Fibroblast of skin of abdomen (primary cell): ENCODE measurements at places on chromosomes 5 and 9.

- DNase-seq: no peak
Observed at GRCh38 chr9:135874859-135875258, 32.5 kb downstream of the CAMSAP1 start.

GRCh38 chr5:169280286-169280685 is 20.7 kb downstream of the SLIT3 start:
- no peak for DNase-seq

GRCh38 chr5:92207151-92207550 is 824.0 kb upstream of the ARRDC3 start:
- DNase-seq: no peak

DNA sequence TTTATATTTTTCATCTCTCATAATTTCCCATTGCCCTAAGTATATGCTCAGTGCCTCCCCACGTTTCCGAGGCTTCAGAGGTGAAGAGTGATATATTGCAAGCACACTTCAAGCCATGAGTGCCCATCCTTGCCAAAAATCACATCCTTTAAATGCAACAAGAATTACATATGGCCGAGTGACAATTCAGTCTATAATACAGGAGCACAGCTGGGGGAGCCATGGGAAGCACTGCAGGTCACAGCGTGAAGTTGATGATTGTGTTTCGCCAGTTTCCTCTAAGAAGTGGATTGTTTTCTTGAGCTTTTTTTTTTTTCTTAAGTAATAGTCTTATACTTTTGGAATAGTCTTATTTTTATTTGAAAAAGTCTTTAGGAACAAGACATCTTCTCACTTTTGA is 61.1 kb downstream of the MTRR start:
- no peak for DNase-seq

DNA sequence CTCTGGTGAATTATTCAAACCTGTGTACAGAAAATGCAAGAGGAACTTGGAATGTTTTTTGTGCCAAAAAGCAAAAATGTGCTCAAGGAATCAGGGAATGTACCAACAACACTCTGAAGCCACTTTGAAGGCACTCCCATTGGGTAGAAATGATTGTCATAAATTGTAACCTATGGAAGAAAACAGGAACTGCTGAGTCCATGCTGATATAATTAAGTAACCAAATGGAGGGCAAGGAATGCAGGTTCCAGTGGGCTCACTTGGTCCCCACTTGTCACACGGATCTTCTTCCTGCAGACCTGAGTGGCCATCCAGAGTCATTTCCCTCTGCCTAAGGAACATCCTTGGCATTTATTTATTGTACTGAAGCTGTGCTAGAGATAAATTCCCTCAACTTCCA is 2.9 kb upstream of the LCN6 start:
- DNase-seq: no peak

GRCh38 chr5:149001162-149001561 is 61.7 kb downstream of the SH3TC2 start:
- DNase-seq: no peak

GRCh38 chr5:10401498-10401897 is 40.2 kb upstream of the ROPN1L start:
- DNase-seq: no peak

- no peak for DNase-seq
Observed at GRCh38 chr5:109141222-109142200, 268.3 kb downstream of the PJA2 start.

DNA sequence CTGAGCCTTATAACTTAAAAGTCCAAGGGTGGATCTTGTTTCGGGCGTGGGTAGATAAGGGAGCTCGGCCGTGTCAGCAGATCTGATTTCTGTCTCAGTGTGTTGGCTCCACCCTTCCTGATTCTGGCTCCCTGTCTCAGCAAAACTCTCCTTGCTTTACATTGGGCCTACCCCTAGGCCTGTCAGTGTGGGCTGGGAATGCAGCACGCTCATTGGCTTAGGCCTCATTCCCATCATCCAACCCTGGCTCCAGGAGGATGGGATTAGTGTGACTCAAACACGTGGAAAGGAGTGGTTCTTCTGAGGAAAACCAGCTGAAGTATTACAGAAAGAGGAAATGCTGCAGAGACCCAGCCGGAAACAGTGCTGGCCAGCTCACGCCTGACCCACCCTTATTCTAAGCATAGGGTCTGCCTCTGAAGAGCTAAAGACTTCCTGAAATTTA is 59.9 kb downstream of the ZFAND5 start:
- DNase-seq: peak; percentile 73

DNA sequence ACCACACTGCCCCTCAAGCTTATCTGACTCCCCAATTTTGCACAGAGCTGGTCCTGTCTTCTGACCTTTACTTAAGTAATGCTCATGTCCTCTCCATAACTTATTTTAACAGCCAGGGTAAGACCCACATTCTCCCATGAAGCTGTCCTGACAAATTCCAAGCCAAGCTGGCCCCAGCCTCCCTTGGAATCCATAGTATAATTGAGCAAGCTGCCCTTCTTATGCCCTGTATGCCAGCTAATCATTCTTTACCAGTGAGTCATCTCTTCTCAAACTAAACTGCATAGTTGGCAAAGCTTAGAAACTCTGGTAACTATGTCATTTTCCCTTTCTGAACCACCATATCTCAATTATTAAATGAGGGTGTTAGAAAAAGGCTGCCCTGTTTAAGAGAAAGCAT is 92.4 kb downstream of the NFIB start:
- DNase-seq: peak; percentile 60

GRCh38 chr9:36023260-36024048 is 13.3 kb upstream of the RECK start:
- DNase-seq: peak; percentile 66

GRCh38 chr5:177367323-177367848 is 9.7 kb downstream of the RGS14 start:
- no peak for DNase-seq

DNA sequence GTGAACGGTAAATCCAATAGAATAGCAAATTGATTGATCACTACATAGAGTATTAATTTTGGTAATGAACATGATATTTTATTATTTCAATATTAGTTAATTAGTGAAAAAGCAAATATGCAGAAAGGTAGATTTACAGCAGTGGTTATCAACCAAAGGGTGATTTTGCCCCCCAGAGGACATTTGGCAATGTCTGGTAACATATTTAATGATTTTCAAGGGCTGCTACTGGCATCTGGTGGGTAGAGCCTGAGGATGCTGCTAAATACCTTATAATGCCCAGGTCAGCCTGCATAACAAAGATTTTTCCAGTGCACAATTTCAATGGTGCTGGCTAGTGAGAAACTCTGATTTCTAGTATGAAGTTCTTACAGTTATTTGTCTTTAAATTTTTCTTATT is 1313.7 kb downstream of the PTPRD start:
- no peak for DNase-seq

DNA sequence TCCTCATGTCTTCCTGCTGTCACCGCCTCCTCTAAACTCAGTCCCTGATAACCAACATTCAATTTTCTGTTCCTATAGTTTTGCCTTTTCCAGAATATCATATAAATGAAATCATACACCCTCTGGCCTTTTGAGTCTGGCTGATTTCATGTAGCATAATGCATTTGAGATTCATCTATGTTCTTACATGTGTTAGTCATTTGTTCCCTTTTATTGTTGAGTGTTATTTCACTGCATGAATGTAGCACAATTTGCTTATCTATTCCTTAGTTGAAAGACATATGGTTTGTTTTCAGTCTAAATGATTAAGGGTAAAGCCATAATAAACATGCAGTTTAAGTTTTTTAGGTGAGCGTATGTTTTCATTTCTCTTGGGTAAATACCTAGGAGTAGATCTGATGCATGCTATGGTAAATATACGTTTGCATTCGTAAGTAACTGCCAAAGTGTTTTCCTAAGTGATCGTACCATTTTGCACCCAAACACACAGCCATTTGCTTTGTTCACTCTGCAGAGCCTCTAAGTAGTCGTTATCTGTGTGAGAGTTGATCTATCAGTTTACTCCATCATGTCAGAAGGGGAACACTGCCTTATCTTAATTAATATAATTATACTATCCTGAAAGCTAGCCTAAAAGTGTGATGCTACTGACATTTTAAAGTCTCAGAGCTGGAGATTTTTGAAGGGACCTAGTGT is 460.8 kb downstream of the DMAC1 start:
- no peak for DNase-seq

- no peak for DNase-seq
Observed at GRCh38 chr5:114665551-114665950, 303.7 kb downstream of the KCNN2 start.

DNA sequence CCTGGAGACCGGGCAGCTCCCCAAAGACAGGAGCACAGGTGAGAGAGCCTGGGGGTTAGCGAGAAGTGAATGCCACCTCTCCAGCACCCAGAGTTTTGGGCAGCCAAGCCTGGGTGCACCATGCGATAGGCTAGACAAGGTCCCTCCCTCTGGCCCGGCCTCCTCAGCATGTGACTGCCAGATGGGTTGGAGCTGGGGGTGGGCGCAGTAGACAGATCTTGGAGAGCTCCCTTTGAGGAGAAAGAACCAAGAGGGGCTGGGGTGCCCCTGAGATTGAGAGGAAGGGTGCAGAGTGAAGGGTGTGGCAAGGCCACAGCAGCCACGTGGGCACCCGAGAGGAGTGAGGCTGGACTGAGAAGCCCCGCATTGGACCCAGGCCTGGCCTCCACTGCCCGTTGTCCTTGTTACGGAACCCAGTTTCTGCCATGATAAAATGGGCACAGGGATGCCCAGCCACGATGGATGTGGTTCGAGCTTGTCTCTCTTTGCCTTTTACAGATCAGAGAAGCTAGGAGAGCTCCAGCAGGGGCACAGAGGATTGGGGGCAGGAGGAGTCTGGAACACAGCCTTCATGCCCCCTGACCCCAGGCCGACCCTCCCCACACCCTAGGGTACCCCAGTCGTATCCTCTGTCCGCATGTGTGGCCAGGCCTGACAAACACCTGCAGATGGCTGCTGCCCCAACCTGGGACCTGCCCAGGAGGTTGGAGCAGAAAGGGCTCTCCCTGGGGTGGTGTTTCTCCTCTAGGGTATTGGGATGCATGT is 1.4 kb downstream of the TMEM141 start:
- DNase-seq: no peak

- DNase-seq: no peak
Observed at GRCh38 chr5:160629003-160629402, 207.3 kb downstream of the PTTG1 start.

DNA sequence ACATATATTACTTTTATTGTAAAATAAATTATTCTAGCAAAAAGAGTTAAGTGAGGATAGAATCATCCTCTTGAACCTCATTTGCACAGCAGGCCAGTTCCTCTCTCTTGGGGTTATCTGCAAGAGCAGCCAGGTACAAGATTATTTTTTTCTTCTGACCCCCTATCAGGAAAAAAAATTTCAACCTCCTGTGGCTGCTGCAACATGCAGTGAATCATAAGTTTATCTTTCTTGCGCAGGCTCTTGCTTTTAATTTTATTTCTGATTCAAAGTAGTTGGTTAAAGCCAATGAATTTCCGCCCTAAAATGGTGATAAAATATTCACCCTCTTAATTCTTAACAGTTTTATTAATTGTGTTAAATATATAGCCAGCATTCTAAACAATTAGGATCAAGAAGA is 69.7 kb upstream of the PPP3R2 start:
- DNase-seq: no peak

GRCh38 chr5:61687371-61687770 is 355.3 kb downstream of the ZSWIM6 start:
- DNase-seq: no peak

- no peak for DNase-seq
Observed at GRCh38 chr9:101065930-101066329, 37.4 kb downstream of the PLPPR1 start.

GRCh38 chr9:18604767-18605730 is 131.1 kb downstream of the ADAMTSL1 start:
- no peak for DNase-seq

DNA sequence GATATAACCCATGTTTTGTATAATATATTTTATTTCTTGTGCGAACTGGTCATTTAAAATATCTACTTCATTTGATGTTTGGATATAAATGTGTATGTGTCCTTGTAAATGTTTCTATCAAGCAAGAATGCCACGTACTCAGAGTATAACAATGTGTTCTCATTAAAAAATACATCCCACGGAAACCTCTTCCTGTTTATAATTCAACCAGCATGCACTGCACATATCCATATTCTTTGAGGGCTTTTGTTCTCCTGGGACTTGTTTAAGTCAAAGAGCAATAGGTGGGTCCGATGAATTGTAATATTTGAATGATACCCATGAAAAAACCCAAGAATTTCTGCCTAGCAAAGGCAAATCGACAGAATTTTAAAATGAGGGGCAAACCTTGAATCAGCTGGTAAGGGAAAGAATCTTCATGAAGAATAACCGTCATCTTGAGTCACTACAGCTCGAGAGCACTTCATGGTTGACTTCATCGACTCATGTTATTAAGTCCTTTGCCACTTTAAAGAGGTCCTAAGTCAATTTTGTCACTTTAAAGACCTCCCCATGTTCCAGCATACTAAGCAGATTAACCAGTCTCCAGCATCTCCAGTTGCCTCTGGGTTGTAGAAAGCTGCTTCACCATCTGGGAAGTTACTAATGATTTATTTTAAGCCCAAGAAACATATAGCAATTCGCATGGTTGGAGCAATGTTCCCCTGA is 80.6 kb downstream of the NPR3 start:
- peak; percentile 62 for DNase-seq

- no peak for DNase-seq
Observed at GRCh38 chr9:125757834-125758233, 10.7 kb downstream of the PBX3 start.

GRCh38 chr9:1051210-1051583 is 1.0 kb downstream of the DMRT2 start:
- DNase-seq: no peak

- no peak for DNase-seq
Observed at GRCh38 chr9:100056561-100056960, 42.2 kb downstream of the ERP44 start.

DNA sequence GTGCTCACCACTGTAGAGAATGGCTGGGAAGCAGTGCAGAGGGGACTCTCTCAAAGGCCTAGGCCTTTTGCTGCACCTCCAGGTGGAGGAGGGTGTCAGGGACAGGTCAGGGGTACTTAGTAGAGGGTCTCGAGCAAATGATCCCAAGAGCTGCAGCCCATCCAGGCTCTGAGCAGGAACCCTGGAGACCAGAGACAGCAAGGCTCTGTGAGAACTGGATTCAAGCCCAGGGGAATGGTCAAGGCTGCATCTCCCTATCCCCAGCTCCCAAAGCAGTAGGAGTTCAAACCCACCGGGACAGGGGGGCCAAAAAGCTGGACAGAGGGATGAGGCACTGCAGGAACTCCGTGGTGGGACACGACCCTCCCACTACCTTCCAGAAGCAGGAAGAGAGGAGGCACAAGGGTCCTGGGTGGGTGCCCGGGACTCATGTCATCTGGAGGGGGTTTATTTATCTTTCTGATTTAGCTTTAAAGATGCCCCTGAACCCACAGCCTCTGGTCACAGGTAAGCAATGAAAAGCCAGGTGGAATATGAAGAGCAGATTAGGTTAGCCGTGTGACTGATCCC is 124.8 kb downstream of the MVB12B start:
- DNase-seq: no peak

- no peak for DNase-seq
Observed at GRCh38 chr5:123810253-123810652, 298.3 kb downstream of the CSNK1G3 start.

GRCh38 chr9:130107234-130107861 is 53.6 kb downstream of the GPR107 start:
- DNase-seq: peak; percentile 75

- DNase-seq: peak; percentile 78
Observed at GRCh38 chr5:110623874-110624273, 102.6 kb downstream of the TMEM232 start.
